NK-92 treated with Interleukin-12 subunit alpha and Interleukin-12 subunit beta, amount 100 ng/mL, for 24 hours (cell line): ENCODE measurements at places on chromosomes 6 and 20.

GRCh38 chr6:148295261-148295887, 47.3 kb upstream of the SASH1 start:
- no peak for DNase-seq

DNA sequence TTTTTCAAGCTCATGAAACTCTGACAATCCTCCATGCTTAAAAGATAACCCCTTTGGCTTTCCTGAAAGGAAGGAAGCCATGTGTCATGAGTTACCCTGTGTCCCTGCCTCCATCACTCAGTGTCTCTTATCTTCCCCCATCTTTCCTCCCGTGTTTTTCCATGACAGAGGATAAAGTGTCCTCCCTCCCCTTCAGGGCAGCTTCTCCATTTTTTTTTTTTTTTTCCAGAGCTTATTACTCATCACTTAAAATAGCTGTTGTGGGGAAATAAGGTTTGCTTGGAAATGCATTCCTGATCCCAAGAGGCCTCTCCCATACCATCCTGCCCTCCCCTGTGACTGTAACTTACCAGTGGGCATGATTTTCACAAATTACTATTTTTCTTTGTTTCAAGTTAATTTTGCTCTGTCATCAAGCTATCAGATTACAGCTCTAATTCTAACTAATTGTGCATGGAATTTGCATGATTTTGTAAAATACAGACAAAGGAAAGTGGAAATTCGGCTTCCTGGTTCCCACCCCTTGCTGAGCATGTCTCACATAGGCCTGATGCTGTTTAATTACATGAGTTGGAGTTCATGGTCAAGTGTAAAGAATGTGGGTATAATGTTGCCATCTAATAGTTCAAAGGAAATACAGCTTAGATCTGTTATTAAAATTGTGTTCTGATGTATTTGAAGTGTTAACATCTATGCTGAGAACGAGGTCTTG, 614.5 kb upstream of the FLRT3 start:
- no peak for DNase-seq

- no peak for DNase-seq
Measured at GRCh38 chr6:153143200-153143599, 12.1 kb upstream of the RGS17 start.

- DNase-seq: no peak
Measured at GRCh38 chr6:1665214-1665613, 55.5 kb downstream of the FOXC1 start.

- no peak for DNase-seq
Measured at GRCh38 chr20:48703511-48704219, 124.1 kb downstream of the PREX1 start.

GRCh38 chr6:157198425-157199279, 124.7 kb downstream of the TMEM242 start:
- no peak for DNase-seq

GRCh38 chr6:14885498-14885897, 360.4 kb upstream of the JARID2 start:
- DNase-seq: no peak
